ENCODE measurements at places on chromosomes 2 and 18. TPM values are rescaled to one million over a fixed set of nuclear protein-coding genes. Genes with fewer than 3 reads are reported as not detected.

DNAJC5G gene
- total RNA-seq = not detected

GRCh38 chr2:15897431-15898098 lies 42.8 kb upstream of the MYCN start:
- no peak for DNase-seq

GRCh38 chr2:171287611-171288010 lies 126.9 kb upstream of the TLK1 start:
- DNase-seq = peak; percentile 60

GRCh38 chr2:100907832-100908231 lies 87.9 kb downstream of the NPAS2 start:
- DNase-seq = no peak

- no peak for DNase-seq
These were observed 2.5 kb downstream of the NAB1 start for GRCh38 chr2:190651413-190651812.

All from bronchial epithelial cell (primary cell).